ENCODE measurements at places on chromosomes 11 and 22.

DNA sequence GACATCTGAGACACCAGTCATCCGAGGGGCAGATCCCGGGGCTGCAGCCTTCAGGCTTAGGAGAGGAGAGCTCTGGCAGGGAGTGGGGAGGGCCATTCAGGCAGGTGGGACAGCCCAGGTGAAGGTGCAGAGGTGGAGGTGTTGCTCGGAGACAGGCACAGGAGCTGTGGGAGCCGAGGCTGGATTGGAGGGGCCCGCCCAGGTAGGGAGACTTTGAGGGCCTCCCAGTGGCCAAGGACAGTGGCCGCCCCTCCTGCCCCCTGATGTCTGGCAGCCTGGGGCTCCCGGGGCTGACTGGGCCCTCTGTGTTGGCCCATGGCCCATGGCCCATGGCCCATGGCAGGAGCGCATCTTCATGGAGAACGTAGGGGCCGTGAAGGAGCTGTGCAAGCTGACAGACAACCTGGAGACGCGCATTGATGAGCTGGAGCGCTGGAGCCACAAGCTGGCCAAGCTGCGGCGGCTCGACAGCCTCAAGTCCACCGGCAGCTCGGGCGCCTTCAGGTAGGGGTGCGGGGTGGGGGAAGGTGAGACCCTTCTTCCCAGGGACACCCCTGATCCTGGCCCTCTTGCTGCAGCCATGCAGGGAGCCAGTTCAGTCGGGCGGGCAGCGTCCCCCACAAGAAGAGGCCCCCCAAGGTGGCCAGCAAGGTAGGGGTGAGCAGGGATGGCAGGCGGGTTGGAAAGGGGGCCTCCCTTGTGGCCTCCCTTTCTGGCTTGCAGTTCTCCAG is 13.3 kb downstream of the TMEM258 start:
- no peak for DNase-seq

DNA sequence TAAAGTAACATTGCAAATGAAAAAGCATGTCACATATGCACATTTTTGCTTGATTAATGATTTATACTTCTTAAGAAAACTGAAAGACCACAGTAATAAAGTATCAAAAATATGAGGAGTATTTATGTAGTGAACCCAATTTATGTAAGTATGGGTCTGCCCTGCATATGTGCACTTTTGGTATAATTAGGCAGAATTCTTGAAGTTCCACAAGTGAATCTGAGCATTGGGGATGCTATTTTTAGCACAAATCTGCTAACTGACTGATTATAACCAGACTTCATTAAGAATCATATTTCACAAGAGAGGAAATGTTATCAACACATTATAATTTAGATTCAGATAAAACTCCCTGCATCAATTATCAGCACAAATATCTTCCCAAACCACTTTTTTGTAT is 407.1 kb upstream of the LRRC4C start:
- DNase-seq: peak; percentile 46

DNA sequence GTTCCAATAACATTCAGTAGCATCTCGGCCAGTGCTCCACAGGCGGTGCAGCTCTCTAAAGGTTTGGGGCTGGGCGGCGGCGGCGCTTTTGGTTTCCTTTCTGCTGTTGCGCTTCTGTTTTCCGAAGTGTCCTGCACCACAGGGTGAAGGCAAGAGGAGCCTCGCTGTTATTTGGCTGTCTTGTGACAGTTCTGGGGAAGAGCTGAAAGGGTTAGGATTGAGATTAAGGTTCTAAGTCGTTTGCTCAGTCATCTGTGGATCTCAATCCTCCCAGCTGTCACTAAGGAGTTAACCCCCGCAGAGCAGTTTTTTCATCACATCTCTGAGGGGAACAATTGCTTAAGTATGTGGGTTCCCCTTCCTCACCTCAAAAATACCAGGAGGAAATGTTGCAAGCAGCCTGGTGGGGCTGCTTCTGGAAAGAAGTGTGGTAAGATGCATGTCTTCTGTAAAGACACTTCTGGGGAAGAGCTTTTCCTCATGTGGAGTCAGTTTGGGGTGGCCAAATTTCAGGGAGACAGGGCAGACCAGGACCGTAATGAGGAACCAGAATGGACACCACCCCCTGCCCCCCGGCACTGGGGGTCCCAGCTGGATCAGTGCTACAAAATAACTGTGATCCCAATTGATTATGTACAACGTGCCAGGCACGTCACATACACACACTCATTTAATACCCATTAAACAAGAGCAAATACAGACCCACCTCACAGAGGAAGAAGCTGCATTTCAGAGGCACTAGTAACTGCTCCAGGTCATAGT is 14.2 kb downstream of the TMEM121B start:
- DNase-seq: no peak

- no peak for DNase-seq
Measured at GRCh38 chr11:34600339-34601084, 20.4 kb upstream of the EHF start.

DNA sequence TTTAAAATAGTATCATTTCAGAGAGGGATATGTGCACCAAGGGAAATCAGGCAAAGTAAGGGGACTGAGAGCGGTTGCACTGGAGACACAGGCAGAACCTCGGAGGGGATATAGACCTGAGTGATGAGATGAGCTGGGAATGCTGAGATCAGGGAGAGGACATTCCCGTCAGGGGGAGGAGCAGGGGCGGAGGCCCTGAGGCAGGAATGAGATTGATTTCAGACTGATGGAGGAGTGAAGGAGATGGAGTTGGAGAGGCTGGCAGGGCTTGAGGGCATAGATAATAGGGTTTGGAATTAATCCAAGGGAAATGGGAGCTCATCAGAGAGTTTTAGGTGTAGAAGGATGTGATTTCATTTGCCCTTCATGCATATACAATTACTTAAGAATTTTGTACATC is 13.2 kb downstream of the CD6 start:
- no peak for DNase-seq

- DNase-seq: no peak
Measured at GRCh38 chr11:77093987-77094840, 8.4 kb upstream of the OMP start.
